ENCODE measurements at places on chromosomes 3 and 15.

DNA sequence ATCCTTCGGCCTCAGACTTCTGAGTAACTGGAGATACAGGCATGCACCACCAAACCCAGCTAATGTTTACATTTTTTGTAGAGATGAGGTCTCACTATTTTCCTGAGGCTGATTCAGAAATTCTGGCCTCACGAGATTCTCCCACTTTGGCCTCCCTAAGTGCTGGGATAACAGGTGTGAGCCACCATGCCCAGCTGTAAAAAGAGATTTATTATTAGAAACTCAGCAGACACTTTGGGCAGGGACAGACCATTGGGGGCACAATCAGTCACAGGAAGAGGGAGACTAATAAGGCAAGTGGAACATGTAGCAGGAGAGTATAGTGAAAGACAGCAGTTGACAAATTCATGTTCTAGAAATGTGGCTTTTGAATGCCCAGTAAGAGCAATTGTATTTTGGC, 249.2 kb downstream of the CBLB start:
- DNase-seq = no peak

GRCh38 chr3:55592572-55592971, 105.5 kb upstream of the WNT5A start:
- DNase-seq = no peak

DNA sequence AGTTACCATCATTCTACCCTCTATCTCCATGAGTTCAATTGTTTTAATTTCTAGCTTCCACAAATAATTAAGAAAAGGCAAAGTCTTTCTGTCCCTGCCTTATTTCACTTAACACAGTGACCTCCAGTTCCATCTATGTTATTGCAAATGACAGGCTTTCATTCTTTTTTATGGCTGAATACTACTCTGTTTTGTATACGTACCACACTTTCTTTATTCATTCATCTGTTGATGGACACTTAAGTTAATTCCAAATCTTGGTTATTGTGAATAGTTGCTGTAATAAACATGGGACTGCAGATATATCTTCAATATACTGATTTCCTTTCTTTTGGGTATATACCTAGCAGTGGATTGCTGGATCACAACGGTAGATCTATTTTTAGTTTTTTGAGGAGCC, 314.1 kb downstream of the SV2B start:
- no peak for DNase-seq

DNA sequence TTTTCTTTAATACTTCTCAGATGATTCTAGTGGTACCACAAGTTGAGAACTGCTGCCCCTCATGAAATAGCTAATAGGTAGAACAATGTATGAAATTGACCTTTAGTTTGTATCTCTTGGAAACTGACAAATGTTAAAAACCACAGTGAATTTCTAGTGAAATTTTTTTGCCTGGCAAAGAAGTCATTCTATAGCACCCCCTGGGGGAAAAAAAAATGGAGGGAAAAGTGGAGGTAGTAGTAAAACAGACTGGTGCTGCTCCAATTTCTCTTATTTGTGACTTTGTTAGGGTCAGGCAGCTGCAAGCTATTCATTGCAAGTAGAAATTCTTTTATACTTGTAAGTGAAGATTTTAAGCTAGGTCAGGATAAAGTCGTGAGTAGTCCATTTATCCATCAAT, 605.0 kb downstream of the NLGN1 start:
- no peak for DNase-seq

- DNase-seq = no peak
Measured at GRCh38 chr3:142087676-142088075, 61.7 kb downstream of the TFDP2 start.

- no peak for DNase-seq
Measured at GRCh38 chr15:43286074-43286473, 19.3 kb upstream of the TGM5 start.

GRCh38 chr3:51691949-51692348, 14.9 kb upstream of the GRM2 start:
- DNase-seq = no peak

DNA sequence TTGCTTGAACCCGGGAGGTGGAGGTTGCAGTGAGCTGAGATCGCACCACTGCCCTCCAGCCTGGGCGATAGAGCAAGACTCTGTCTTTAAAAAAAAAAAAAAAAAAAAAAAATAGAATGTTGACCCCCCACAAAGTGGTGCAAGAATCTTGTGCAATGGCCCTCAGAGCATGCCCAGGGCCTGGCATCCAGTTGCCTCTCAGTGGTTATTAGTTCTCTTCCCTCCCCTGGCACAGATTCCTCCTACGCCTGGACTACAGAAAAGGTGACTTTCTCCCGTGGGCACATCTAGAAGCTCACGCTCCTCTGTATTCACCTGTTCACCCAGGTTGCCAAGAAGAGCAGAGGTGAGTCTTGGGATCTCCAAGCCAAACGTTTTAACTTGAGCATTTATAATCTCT, 36.7 kb downstream of the ACSBG1 start:
- DNase-seq = no peak

DNA sequence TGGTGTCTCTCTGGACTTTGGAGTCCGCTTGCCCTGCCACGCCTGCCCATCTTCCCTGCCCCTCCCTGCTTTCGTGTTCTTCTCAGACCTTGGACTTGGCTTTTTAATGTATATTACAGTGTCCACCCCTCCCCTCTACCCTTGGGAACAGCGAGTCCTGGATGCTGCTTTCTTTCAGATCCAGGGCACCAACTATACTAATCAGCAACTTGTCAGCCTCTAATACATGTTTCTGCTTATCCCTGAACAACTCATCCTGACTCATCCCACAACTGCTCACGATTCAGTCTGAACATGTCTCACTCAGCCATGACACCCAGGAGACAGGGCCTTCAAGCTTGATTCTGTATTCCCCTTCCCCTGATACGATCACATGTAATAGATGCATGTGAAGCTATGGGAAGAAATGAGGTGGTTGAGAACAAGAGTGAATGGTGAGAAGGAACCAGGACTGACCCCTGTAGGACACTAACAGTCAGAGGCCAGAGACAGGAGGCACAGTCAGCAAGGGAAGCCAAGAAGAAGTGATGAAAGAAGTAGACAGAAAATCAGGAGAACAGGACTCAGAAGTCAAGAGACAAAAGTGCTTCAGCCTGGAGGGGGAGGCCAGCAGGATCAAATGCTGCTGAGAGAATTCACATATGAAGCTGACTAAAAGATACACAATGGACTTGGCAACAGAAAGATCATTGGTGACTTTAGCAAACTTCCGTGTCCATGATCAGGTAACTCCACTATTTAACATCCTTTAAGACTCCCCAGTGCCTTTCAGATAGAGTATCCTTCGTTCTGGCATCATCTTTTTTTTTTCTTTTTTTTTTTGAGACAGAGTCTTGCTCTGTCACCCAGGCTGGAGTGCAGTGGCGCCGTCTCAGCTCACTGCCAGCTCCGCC, 35.4 kb downstream of the BCL2L10 start:
- no peak for DNase-seq

DNA sequence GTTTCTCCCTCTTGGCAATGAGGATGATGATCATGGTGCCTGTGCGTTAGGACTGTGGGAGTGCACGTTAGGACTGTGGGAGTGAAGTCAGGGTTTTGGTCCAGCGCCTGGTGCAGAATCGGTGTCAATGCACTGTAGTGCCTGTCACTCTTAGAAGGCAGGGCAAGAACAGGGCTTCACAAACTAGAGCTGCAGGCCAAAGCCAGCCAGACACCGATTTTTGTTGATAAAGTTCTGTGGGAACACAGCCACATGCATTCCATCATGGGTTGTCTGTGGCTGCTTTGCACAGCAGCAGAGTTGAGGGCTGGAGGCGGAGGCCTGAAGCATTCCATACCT, 32.6 kb upstream of the NR2C2 start:
- DNase-seq = no peak

DNA sequence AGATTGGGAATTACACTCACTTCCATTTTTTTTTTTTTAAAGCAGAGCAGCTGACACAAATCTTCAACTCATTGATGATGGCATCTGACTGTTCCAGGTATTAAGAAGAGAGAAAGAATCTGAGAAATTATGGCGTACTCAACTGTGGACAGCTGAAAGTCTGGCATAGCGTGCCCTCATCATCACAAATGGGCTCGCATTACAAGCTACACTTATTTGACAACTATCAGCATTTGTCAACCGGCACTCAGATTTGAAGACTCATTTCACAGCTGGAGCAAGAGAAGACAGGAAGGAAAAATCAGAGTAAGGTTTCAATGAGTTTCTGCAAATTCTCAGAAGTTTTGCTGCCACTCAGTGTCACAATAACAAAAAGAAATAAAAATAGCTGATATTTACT, 235.9 kb downstream of the ATP8B4 start:
- DNase-seq = no peak

GRCh38 chr3:74636981-74637380, 22.5 kb upstream of the CNTN3 start:
- DNase-seq = no peak

DNA sequence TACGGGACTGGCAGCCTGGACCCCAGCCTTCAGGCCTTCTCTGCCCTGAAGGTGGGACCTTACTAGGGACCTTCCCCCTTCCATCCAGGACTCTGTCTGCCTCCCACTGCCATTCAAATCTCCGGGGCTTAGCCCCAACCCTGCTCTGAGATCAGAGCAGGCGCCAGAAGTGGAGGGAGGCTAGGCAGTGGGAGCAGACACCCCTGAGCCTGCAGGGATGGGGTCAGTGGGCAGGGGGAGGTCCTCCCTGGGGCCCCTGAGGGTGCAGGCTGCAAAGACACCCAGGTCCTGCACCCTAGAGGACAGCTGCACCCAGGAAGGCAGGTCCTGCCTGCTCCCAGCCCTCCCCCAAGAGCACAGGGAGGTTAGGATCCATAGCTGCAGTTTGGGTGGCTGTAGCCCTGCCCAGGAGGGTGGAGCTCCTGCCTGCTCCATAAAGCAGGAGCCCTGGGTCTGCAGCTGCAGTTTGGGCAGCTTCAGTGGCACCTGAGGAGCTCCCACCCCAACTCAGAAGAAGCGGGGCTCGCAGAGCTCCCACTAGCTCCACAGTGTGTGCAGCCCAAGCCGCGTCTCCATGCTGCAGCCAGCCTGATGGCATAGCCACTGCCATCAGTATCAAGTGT, 8.1 kb upstream of the POC1A start:
- DNase-seq = no peak
